ENCODE measurements at places on chromosomes 3 and 15. TPM values are rescaled to one million over a fixed set of nuclear protein-coding genes. Genes with fewer than 3 reads are reported as not detected.

DNA sequence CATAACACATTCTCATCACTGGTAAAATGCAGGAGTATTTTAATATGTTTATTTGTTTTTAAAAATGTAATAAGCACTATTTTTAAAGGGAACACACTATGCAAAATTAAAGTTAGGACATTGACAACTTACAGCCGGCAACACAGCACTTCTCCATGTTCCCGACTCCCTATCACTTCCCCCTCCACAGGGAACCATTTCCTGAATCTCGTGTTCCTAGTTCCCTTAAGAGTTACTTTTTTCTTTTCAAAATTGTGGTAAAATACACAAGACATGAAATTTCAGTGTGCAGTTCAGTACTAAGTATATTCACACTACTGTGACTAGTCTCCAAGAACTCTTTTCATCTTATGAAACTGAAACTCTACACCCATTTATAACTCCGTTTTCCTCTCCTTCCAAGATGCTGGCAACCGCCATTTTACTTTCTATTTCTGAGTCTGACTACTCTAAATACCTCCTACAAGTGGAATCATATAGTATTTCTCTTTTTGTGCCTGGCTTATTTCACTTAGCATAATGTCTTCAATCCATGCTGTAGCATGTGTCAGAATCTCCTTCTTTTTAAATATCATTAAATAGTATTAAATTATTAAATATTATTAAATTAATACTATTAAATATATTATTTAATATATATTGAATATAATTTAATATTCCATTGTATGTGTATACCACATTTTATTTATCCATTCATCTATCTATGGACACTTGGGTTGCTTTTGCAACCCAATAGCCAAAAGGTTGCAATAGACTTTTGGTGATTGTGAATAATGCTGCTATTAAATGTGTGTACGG is 25.9 kb upstream of the UBE2Q2 start:
- no peak for DNase-seq

- no peak for DNase-seq
Observed at GRCh38 chr15:78840661-78841375, 29.6 kb upstream of the ADAMTS7 start.

SLC22A14 gene
- total RNA-seq: not detected

DNA sequence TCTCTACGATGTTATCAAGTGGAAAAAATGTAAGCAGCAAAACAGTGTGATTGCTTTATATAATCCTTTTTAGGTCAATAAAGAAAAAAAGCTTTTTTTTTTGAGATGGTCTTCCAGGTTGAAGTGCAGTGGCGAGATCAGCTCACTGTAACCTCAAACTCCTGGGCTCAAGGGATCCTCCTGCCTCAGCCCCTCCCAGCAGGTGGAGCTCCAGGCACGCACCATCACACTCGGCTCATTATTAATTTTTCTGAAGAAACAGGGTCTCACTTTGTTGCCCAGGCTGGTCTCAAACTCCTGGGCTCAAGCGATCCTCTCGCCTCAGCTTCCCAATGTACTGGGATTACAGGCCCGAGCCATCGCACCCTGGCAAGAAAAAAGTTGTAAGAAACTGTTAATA is 17.3 kb downstream of the RNF168 start:
- DNase-seq: no peak

DNA sequence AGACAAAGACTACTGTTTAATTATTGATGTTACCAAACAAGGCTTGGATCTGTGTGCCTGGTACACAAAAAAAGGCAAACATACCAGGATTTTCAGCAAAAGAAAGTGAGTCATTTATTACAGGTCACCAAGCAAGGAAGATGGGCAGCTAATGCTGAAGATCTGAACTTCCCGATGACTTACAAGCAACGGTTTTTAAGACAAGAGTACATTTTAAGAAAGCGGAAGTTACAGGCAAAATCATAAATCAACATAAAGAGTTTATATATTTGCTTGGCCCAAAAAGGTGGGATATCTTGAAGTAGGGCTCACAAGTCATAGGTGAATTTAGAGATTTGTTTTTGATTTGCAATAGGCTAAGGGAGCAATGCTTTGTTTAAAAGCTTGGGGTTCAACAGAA is 125.4 kb upstream of the SPATA16 start:
- DNase-seq: no peak

GRCh38 chr3:158765518-158766205 is 33.4 kb upstream of the RARRES1 start:
- no peak for DNase-seq

AHSG gene
- total RNA-seq: not detected

- DNase-seq: no peak
Observed at GRCh38 chr3:195558602-195559001, 15.5 kb upstream of the PPP1R2 start.

TFRC gene
- total RNA-seq: 89.1 TPM

DNA sequence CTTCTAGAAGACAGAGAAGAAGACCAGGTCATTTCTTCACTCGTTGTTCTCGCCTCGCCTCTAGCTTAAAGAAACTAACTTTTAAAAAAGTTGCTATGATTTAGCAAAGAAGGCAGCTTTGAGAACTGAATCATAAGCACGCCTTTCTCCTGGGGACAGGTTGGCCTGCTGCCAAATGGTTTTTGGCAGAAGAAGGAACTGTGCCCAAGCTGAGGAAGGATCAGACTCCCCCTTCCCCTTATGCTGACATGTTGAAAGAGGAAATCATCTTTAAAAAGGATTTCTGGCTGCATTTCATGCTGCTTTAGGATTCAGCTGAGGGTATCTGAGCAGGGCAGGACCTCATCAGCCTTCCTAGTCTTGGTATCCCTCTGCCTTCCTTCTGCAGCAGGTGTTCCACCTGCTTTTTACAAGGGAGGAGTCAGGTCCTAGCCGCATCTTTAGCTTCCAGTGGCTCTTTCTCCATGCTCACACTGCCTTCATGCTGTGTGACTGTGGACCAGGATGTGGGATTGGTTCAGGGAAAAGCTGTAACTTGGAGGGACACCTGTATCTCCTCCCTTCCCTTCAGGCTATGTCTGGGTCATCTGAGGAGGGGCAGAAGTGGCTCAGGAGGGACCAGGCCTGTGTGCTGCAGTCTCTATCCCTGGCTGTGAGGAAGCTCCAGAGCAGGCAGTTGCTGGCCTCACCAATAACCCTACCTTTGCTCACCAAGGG is 34.1 kb upstream of the HACD2 start:
- peak; percentile 76 for DNase-seq

CEMIP gene
- 0.23 TPM for total RNA-seq

LDHAL6B gene
- not detected for total RNA-seq

SCAMP5 gene
- 21.0 TPM for total RNA-seq

DNA sequence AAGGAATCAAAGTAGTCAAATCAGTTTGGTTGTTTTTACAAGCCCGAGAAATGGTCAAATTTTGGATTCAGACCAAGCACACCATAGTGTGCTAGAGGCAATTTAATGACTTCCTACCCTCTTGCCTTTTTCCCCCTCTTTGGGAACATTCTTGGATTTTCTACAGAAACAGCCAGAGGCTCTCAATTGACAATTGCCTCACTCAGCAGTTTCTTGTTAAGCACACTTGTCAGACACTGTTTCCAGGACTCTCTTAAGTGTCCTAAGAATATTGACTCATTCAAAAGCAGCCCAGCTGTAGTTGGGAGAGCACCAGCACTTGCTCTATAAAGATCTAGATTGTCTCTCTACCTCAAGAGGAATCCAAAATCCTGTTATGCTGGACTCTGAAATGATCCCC is 1.5 kb upstream of the SLC35G2 start:
- DNase-seq: no peak

RHOV gene
- total RNA-seq: 31.4 TPM

DPPA4 gene
- 0.55 TPM for total RNA-seq

PPP2R3A gene
- total RNA-seq: 11.0 TPM

DNA sequence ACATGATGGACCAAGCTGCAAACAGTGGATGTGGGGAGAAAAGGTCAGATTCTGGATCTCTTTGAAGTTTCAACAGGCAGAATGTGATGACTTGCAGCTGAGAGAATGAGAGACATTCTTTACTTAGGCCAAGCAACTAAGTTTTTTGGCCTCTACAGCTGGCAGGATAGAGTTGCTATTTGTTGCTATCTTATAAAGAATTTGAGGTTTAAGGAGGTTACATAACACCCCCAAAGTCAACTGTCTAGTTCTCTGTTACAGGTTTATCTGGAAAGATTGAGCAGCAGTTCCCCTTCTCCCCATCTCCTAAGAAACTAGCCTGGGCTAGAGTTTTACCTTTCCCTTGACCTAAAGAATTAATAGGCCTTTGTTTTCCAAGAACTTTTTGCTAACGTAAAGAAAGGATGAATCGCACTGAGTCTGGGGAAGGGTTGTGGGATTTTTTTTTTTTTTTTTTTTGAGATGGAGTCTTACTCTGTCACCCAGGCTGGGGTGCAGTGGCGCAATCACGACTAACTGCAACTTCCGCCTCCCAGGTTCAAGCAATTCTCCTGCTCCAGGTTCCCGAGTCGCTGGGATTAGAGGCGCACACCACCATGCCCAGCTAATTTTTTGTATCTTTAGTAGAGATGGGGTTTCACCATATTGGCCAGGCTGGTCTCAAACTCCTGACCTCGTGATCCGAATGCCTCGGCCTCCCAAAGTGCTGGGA is 26.6 kb upstream of the SLMAP start:
- DNase-seq: no peak

- DNase-seq: no peak
Observed at GRCh38 chr3:141427764-141428163, 59.1 kb upstream of the RASA2 start.

- DNase-seq: no peak
Observed at GRCh38 chr3:106920609-106921008, 456.6 kb upstream of the CCDC54 start.

GRCh38 chr15:66698318-66698961 is 3.6 kb upstream of the SMAD6 start:
- peak; percentile 76 for DNase-seq

DNA sequence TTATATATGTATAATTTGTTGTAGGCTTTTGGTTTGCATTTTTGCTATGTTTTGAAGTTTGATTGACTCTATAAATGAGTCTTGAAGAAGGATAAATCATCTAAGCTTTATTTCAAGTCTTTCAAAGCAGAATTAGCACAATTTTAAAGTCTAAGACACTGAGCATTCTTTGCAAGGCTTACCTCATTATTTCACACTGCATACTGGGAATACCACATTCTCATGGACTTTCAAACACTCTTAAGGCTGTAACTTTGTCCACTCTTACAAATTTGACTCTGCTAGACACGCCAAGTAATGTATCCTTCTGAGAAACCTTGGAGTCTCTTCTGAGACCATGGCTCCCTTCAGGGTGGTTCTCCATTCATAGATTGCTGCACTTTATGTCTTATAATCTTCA is 281.3 kb upstream of the COL8A1 start:
- DNase-seq: no peak

GRCh38 chr15:29870495-29871151 is 48.4 kb upstream of the TJP1 start:
- DNase-seq: no peak

DNA sequence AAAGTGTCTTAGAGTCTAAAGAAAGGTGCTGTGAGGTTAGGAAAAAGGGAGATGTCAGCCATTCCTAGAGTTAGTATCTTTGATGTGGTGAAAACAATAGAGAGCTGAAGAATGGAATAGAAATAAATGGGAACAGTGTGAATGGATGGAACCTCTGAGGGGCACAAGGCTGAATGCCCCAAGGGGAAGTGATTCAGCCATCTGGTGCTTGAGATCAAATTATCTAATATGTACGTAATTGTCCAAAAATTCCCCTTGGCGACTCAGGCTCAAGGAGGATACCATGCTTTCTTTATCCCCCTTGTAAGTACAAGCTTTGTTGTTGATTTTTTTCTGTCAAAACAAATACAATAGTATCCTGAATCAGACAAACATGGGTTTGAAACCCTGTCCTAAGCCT is 361.6 kb downstream of the LSAMP start:
- DNase-seq: no peak

GRCh38 chr3:73624017-73624820 is 522 bp downstream of the PDZRN3 start:
- peak; percentile 50 for DNase-seq

DNA sequence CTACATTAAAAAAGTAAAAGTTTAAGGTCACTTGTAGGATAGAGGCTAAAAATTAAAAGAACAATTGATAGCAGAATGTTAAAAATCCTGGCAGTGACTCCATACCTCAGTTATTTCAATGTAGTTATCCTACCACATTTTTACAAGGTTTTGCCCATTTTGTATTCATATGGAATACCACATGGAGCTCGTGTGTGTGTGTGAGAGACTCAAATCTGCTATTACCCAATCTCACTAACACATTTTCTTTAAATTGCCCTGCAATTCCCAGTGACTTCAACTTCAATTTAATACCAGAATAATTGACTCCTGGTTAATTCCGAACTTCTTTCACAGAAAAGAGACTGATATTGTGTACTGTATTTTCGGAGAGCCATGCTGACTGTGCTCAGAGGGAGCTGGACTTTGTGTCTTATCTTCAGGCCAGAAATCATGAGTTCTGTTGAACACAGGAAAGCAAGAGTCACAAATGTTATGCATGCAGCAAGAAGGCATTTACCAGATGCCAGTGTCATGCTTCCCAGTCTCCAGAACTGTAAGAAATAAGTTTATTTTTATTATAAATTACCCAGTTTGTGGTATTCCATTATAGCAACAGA is 529.0 kb upstream of the NECTIN3 start:
- no peak for DNase-seq

CCR9 gene
- not detected for total RNA-seq

- DNase-seq: no peak
Observed at GRCh38 chr3:8638994-8639658, 5.5 kb downstream of the SSUH2 start.

NXPE3 gene
- total RNA-seq: 14.5 TPM

- DNase-seq: no peak
Observed at GRCh38 chr3:149581681-149582370, 76.0 kb downstream of the WWTR1 start.

GRCh38 chr3:88267441-88267840 is 117.7 kb downstream of the C3orf38 start:
- DNase-seq: no peak

GRCh38 chr3:134228035-134228434 is 22.6 kb downstream of the RYK start:
- DNase-seq: no peak

GRCh38 chr15:80789796-80790195 is 10.6 kb downstream of the CEMIP start:
- DNase-seq: no peak

DNA sequence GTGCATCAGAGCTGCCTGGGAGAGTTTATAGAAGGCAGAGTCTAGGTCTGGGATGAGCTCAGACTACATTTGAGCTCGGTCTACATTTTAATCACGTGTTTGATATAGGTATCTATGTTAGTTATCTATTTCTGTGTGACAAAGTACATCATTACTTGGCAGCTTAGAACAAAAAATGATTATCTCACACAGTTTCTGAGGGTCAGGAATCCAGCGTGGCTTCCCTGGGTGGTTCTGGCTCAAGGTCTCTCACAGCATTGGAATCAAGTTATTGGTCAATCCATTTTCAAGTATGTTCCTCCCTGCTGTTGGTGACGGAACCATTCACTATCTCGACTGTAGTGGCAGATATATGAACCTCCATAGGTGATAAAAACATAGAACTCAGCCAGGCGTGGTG is 71.7 kb downstream of the ABHD5 start:
- DNase-seq: no peak

DNA sequence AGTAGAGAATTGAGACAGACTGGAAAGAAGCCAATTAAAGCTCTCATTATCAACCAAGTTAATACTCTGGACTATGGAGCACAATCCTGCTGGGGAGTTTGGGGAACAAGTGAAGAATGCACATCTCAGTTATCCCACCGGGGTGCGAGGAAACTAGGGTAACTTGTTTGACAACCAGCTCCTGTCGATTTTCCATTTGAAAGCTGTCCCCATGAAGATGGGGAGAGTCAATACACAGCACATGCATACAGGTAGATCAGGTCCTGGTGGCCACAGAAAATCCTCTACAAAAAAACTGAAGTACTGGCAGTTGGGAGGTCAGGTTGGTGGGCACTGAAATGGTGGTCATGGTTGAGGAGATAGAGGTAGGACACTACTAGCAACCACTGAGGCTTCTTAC is 25.7 kb upstream of the GRAMD1C start:
- DNase-seq: no peak
